ENCODE measurements at places on chromosomes 3 and 15.

- no peak for DNase-seq
Observed at GRCh38 chr15:89633585-89633984, 21.7 kb downstream of the KIF7 start.

DNA sequence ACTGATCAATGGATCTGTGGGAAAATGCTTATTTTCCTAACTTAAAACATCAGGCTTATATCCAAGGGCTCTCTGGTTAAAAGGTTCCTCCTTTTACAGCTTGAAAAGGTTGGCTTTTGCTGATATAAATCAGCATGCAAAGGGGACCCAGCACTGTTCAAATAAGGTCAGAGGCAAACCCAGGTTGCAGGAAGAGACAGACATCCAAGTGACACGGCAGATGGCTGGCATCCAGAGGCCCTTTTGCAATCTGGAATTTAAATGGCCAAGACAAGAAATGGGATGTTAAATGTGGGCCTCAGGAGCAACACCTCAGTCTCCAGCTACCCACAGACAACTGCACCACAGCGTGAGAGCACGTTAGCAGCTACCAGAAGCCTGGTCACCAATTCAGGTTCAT is 6.3 kb downstream of the SH3BP5 start:
- DNase-seq: no peak

GRCh38 chr3:158925828-158926494 is 124.1 kb downstream of the MFSD1 start:
- no peak for DNase-seq

DNA sequence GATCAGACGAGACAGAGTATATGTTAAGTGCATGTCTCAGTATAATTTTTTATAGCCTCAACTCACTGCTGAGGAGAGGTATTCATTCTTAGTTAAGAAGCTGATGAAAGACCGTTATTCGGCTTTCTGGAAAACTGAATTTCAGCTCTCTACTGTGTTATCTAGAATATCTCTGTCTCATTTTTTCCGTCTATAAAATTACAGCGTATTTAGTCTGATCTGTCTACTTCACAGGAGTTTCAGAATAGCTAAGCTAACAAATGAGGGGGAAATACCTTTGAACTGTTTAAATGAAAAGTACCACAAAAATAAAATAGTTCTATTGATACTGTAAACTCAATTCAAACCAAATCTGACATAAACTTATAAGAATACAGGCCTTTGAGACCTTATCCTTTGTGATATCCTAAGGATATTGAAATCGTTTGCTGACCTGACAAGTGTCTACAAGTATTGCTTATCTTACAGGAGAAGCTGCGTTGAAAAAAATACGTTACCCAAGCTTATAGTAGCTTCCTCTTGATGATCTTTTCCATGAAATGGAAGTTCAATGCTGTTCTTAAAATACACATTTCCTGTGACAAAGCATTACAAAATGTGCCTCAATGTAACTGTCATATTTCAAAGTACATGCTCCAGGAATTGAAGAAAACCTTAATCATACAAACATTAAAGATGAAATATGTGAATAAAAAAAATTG is 104.6 kb downstream of the IL1RAP start:
- no peak for DNase-seq

DNA sequence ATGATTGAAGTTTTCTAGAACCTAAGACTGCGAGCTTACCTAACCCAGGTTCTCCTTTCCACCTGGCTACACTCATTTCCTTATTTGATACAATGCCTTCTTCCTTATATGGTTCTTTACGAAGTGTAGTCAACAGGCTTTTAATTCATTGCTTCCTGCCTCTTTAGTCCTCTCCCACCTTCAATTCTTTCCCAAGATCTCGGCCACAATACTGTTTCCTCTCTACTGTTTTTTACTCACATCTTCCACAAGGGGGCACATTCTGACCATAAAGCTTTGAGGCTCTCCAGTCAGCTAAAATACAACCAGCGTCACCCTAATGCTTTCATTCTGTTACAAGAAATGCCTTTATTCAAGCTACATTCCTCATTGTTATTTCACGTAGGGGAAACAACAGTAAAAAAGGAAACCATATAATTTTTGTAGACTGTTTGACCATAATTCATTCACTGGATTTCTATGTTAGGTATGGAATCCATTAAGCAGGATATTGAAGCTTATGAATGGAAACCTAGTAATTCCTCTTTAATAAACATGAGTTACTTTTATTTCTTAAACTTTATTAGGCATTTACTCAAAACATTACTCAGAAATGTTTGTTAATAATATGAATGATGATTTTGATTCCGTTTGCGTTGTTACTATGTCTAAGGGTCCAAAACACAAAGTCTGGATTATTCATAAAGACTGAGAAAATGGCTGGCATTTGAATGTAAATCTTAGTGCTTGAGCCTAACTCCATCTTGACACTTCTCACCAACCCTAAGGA is 29.5 kb upstream of the VEPH1 start:
- peak; percentile 24 for DNase-seq

- no peak for DNase-seq
Observed at GRCh38 chr3:138222131-138222941, 35.2 kb downstream of the ARMC8 start.

GRCh38 chr15:58513008-58513407 is 81.2 kb downstream of the LIPC start:
- DNase-seq: no peak

GRCh38 chr3:49717959-49718857 is 1.3 kb downstream of the AMIGO3 start:
- DNase-seq: no peak

DNA sequence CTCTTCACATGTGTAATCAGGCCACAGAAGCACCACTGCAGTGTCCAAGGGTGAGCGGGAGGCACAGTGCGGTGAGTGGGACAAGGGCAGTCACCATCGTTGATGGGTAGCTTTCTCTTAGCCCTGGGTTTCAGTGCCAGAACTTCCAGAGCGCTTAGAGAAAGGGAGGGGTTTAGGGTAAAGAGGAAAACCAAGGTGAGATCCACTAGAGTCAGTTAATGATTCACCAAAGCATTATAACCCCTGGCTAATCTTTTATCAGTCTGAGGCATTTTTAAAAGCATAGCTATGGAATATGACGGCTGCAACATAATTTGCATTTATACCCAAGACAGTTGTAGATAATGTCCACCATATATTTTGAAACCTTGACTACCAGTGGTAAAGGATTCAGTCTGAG is 94.8 kb downstream of the SHQ1 start:
- no peak for DNase-seq

DNA sequence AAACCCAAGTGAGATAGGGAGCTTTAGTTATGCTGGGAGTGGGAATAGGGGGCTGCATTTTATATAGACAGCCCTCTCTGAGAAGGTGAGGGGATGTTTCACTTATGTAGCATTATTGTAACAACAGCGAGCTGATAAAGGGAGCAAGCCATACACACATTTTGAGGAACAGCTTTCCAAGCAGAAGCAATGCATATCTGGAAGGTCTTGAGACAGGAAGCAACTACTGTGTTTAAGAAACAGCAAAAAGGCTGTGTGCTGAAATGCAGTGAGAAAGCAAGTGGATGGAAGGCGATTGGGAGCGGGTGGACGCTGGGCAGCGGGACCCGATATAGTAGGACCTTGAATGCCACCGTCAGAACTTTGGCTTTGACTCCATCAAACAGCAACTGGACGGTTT is 155.9 kb upstream of the TBL1XR1 start:
- no peak for DNase-seq

DNA sequence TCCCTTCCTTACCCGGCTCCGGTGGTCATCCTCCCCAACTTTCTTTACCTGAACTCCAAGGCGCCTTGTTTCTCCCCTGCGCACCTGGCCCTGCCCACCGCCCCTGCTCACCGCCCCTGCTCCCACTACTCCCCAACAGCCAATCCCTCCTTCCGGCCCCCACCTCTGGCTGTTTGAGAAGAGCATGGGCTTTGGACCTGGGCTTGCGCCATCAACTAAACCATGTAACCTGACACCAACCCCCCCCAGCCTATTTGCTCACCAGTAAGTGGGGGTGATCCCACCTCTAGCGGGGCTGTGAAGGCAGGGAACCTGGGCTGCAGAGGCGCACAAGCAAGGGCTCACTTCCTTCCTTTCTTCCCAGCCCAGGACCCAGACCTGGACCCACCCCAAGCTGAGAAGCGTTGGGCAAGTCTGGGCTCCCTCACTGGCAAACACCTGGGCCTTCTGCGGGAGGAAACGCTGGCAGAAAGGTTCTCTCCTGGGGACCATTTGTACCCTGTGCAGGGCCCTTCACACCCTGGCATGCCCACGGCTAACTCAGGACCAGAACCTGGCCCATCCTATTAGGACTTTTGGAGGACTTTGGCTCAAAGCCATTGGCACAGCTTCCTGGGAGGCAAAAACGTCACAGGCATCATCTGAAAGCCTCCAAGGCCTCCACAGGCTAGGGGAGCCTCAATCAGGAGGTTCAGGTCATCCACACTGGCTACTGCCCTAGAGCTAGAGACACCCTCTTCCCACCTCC is at the start of gene PLXNB1:
Gene PLXNB1, minus strand, starts transcription at position 127 of the 748 bp plus-strand sequence. CDS start 5,475 bp downstream, outside the sequence.
- no peak for DNase-seq

DNA sequence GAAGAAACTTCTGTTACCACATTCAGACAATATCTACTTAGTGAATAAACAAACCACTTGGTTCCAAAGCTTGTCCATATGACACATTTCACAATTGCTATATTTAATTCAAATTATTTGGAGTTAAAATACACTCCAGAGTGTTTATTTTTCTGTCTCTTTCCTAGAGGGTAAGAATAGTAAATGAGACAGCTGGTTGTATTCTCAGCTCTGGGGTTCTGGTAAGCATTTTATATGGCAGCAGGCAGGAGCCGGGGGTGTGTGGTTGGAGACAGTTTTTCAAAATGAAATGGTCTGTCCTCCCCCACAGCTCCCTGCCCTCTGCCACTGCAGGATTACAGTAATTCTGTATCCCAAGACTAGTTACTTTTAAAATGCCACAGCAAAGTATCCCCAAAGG is 10.9 kb upstream of the SEC61A1 start:
- no peak for DNase-seq

DNA sequence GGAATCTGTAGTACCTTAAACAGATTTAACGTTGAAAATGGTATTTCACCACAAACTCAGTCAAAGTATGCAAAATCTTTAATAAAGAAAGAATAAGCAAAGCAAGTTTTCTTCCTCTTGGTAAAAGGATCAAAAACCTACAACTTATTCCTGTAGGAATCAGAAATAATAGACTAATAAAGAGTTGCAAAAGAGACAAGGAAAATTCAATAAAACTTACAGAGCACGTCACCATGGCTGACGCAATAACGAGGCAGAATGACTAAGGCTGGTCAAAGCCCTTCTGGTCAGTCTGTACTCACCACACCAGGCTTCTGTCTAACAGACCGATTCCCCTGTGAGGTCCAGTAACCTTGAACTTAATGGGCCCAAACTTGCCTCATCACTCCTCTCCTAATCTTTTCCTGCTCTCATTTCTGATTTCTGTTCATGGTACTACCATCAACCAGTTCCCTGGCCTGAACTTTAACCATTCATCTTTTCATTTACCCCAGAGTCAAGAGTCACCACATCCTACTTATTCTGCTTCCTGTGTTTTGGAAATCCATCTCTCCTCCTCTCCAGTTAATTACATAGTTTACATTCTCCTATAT is 5.0 kb downstream of the MASP1 start:
- no peak for DNase-seq

- no peak for DNase-seq
Observed at GRCh38 chr15:88256279-88257230, at the start of gene NTRK3. TSS of gene NTRK3 (minus strand) at chr15:88256739. CDS start at chr15:88256153, 586 bp downstream.

DNA sequence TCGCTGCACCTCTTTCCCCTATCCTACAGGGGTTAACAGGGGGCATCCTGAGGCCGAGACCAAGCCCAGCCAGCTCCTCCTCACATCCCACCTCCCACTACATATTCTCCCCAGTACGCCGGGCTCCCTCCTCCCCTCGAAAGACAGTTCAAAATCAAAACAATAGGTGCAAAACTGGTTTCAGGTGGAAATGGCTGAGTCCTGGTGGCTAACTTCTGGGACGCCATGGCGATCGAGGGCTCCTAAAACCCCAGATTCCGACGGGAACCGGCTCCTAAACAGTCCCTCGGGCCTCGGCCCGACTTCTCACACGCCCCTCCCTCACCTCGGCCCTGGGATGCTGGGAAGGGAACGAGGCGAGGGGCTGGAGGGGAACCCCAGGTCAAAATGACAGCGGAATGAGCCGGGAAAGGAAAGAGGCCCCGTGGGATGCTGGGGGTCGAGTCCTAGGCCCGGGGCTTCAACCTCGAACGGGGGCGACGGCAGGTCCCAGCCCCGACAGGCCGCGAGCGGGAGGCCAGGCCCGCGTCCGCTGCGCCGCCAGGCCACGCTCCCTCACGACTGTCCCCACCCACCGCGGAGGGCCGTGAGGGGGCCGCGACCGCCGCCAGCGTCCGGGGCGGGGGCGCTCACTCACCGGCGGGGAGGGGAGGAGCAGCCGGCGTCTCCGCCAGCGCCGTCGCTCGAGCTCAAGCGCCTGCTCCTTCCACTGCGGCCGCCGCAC is 492 bp downstream of the TMCC1 start:
- DNase-seq: no peak

- DNase-seq: no peak
Observed at GRCh38 chr3:32586356-32586755, 15.7 kb upstream of the DYNC1LI1 start.

- DNase-seq: no peak
Observed at GRCh38 chr3:56456117-56456516, 12.2 kb downstream of the ERC2 start.

DNA sequence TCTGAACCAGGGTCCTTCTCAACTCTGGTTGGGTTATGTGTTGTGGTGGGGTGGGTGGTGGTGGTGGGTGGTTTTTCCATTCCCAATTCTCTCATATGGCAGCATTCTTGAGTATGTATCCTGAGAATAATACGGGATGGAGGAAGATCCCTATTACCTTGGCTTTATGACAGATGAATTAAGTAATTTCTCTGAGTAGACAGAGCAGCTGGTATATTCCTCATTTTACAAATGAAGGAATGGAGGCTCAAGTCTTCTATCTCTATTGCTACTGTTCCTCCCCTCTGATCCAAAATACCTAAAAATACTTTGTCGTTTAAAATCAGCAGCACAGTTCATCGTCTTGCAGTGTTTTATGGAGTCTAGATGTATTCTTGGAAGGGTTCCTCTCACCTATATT is 10.4 kb downstream of the GYG1 start:
- DNase-seq: no peak

DNA sequence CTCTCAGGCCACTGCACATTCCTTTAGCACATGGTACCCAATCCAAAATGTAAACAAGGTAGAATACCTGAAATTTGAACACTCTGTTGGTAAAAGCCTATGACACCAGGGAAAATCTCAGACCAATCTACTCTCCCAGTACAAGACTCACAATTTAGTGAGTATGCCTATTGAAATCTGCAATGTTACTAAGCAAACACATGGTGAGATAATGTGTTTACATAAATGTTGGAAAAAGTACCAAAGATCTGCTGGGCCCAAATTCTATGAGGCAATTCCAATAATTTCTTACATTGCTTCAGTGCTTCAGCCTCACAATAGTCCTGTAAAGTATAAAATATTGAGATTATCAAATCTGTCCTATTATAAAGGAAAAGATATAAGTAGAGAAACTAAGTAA is 536.1 kb downstream of the PYDC2 start:
- no peak for DNase-seq

GRCh38 chr3:66439666-66440344 is 61.0 kb downstream of the LRIG1 start:
- DNase-seq: no peak

Data from D721Med (cell line).